ENCODE measurements at places on chromosomes 13 and 19.

DNA sequence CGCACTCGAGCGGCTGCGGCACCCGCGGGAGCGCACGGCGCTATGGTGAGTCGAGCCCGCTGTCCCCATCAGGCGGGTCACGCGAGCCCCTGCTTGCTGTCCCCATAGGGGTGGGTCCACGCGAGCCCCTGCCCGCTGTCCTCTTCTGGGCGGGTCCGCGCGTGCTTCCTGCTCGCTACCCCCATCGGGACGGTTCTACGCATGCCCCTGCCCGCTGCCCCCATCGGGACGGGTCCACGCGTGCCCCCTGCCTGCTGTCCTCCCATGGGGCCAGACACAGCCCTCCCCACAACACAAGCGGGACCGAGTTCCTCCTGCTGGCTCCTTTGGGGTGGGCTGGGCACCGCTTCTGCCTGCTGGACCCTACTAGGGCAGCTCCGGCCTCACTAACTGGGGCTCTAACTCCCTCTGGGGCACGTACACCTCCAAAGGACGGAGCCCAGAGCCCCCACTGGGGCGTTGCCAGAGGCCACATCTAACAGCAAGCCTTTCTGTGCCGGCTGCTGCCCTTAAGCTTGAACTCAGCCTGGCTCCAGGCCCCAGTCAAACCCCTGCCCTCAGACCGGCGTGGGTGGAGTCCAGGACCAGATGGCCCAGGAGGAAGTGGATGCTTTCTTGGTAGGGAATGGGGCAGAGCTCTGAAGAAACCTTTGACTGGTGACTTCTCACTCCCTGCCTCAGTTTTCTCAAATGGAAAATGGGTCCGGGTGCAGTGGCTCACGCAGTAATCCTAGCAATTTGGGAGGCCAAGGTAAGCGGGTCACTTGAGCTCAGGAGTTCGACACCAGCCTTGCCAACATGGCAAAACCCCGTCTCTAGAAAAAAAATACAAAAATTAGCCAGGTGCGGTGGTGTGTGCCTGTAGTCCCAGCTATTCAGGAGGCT, 722 bp downstream of the COLGALT1 start:
- no peak for DNase-seq

DNA sequence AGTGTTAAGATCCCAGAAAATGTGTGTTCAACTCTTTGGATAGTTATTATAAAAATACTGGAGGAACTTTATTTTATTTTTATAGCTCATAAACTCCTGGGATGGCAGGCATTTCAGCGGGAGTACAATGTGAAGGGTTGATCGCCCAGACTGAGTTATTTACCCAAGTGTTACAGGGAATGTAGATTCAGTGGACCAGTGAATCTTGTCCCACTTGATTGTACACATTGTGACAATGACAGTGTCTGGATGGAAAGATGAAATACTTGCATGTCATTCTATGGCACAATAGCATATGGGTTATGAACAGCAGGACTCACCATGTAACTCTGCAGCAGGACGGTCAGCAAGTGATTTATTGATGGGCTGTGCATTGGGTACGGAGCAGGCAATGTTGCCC, 20.3 kb downstream of the OLFM4 start:
- no peak for DNase-seq

DNA sequence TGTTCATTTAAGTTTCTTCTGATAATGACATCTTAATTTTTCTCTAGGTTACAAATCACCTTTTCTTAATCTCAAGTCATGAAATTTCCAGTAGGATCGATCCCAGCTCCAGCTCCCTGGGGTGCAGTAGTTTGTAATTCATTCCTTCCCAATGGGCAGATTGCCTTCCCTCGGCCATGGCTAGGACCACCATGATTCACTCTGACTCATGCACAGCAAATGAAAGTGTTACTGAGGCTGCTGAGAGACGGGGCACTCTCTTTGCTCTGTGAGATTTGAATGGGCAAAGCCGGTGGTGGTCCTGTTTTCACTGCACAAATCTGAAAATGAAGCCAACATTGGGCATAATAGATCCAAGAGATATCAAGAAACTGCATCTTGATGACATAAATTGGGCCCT, 202.8 kb upstream of the IRS2 start:
- no peak for DNase-seq

DNA sequence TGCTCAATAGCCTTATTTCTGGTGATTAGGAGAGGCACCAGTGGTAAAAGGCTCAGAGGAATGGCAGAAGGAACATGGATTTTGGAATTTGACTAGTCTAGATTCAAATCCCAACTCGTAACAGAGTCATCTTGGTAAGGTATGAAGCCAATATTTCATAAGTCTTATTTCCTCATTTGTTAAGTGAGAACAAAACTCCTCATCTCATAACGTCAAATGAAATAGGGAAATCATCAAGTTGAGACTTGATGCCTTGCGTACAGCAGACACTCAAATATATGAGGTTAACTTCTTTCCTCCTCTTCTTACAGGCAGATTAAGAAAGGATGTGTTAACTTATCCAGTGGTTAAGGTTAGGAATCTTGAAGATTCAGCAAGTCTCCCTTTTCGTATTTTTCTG, 189.2 kb downstream of the DLEU7 start:
- no peak for DNase-seq

DNA sequence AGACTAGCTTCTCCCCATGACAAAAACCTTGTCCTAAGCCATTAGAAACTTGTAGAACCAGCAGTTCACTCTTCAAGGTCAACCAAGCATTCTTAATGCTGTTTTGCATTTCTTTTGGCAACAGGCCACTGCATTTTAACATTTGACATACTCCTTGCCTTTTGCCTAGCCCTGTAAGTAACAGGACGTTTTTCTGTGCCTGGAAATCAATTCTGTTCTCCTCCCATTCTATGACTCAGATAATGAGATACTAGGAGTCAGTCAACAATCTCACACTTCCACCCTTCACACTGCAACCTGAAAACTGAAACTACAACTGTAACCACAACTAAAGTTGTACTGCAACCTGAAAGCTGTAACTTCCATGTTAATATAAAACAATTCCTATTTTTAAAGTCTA, 268.7 kb downstream of the MZT1 start:
- no peak for DNase-seq

GRCh38 chr19:14843578-14843977, 5.1 kb downstream of the OR7A10 start:
- DNase-seq, result no peak

Data from stimulated activated CD8-positive, alpha-beta memory T cell treated with anti-CD3 and anti-CD28 coated beads, Interleukin-7, amount 100 ng/mL, for 48 hours (primary cell).